ENCODE measurements at places on chromosomes 16 and 17.

GRCh38 chr16:21625026-21625425 lies 25.6 kb downstream of the METTL9 start:
- DNase-seq, result no peak

DNA sequence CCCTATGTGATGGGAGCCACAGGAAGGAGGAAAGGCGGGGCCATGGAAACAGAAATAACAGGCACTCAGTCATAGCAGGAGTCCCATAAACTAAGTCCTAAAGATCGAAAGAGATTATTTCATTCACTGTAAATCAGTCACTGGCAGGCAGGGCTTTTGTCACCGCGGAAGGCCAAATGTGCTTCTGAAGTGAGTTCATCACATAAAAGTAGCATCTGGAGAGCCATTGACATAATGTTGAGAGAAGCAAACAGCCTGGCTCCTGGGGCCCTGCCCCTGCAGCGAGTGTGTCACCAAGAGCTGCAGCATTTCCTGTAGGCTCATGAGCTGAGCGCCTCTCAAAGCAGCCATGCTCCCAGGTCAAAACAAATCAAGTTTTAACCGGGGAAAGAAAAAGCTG lies 476.2 kb downstream of the HAPSTR1 start:
- DNase-seq, result no peak

DNA sequence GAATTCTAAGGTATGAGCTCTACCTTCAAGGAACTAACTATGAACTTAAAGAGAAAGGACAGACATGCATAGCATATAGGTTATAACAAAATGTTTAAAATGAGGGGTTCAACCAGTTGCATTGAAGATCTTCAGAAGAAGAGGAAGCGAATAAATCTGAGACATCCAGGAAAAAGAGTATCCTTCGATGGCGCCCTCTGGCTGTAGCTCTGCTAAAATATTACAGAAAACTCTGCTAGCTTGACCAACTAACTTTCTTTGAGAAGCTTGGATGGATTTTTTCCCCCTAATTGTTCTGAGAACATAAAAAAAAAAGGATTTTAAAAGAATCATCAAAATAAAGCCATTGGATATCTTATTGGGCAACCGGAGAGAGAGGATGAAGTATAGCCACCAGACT lies 659.9 kb upstream of the SOX9 start:
- DNase-seq, result no peak

- DNase-seq, result no peak
Measured at GRCh38 chr16:78211946-78212345, 112.5 kb downstream of the WWOX start.

DNA sequence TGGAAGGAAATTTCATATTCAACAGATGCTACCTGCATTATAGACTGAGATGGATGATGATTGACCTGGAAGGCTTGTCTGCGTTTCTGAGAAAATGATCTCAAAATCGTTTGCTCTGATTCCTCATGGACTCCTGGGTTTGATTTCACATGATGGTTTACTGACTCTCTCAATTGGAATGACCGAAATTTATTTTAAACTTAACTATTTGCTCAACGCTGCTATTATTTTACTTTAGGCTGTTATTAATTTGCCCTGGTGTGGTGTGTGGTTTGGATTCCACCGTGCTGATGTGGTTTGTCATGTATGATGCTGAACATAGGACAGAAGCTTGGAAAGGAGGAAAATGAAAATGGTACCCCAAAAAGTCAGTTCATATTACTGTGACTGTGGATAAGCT lies 37.3 kb upstream of the ELAC2 start:
- DNase-seq, result no peak

DNA sequence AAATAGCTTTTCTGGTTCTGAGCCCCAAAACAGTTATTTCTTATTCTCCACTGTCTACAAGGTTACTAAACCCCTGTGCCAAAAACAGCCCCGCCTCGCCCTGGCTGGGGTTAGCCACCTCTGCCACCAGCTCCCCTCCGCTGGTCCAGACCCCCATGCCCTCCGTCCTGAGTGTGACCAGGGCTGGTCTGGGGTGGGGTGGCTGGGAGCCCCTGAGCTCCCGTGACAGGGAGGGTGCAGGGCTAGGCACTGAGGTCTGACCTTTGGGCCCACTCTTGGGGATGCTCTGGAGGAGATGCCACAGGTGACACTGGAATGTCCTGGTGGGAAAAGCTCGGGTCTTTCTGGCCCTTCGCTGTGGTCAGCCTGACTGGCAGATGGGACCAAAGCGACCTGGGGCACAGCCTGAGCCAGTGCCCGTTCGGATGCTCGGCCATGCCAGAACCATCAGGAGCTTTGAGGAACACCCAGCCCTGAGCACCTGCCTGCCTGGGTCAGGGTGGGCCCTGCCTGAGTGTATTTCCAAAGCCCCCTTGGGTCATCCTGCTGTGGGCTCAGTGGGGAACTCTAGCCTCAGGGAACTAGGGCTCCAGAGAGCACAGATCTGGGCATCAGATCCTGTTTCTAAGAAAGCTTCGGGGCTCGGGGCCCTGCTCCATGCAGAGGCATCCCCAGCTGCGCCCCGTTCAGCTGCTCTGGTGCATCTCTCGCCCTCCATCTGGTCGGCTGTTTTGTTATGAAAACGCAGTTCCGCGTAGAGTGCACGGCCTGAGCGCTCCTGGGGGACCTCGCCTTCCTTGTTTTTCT lies 72.1 kb upstream of the GNG13 start:
- DNase-seq, result no peak

DNA sequence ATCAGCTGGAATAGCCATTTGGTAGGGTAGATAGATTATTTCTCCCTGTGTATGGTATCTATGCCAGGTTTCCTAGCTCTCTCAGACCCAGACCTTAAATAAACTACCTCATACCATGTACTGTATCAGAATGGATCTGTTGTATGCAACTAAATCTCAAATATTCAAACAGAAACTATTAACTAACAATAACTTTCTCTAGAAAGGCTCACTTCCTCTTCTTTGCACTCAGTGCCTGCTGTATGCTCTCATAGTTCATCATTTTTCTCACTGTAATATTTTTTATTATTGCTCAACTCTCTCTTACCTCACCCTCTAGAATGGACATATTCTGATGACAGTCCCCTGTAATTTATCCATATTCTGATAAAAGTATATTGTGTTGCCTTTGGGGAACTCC lies 182.4 kb downstream of the TOX3 start:
- DNase-seq, result no peak

DNA sequence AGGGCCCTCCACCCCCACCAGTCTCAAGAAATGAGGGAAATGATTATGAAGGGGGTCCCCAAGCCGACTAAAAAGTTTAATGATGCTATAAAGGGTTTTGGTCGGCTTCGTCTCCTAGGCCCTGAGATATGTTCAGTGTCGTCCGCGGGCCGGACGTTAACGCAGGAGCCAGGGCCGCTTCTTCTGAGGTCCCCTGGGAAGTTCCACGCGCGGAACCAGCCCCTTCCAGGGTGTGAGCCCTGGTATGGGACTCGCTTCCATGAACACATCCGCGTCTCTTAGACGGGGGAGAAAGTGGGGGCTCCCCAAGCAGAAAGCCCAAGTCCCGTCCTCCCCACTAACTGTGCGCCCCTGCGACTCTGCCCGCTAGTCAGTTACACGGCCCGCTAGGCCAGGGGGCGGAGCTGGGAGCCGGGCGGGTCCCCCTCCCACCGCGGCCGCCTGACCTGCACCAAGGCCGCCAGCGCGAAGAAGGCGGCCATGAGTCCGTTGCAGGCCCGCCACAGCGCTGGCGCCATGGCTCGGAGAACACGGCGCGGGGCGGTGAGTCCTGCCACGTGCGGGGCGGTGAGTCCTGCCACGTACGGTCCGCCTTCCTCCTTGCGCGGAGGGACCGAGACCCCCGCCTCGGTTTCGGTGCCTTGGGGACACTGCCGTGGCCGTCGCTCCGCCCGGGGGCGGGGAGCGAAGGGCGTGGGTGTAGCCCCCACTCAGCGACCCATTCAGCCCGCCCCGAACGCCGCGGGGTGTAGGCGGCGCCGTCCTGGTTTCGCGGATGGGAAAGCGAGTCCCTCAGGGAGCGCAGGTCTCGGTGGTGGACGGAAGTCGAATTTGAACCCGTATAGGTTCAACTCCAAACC lies at the start of gene TMEM220:
TMEM220 (minus strand) TSS at position 690 of the 860 bp plus-strand sequence; CDS start at position 518, 172 bp downstream.
- DNase-seq, result peak; percentile 73

DNA sequence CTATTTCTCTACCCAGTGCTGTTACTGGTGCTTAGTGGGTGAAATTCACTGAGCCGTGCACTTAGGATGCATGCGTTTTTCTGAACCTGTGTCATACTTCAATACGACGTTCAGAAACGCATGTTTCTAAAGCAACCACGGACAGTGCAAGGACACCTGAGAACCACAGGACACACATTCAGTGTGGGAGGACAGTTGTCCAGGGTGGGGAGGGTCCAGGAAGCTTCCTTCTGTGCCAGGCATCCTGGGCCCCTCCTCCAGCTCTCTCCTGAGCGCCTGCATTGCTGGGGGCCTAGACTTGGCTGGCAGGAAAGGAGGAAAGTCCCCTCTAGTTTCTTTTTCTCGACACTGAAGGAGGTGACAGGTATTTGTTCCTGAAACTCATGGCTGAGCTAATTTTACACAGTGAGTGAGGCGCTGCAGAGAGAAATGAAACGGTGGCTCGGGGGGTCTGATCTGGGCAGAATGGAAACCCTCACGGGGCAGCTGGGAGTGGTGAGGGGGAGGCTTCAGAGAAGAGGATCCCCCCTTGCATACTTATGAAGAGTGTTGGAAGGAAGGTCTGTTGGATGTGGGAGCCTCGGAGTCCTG lies 89.9 kb downstream of the IRF8 start:
- no peak for DNase-seq

GRCh38 chr17:338442-339192 lies 14.0 kb downstream of the RPH3AL start:
- DNase-seq, result no peak

DNA sequence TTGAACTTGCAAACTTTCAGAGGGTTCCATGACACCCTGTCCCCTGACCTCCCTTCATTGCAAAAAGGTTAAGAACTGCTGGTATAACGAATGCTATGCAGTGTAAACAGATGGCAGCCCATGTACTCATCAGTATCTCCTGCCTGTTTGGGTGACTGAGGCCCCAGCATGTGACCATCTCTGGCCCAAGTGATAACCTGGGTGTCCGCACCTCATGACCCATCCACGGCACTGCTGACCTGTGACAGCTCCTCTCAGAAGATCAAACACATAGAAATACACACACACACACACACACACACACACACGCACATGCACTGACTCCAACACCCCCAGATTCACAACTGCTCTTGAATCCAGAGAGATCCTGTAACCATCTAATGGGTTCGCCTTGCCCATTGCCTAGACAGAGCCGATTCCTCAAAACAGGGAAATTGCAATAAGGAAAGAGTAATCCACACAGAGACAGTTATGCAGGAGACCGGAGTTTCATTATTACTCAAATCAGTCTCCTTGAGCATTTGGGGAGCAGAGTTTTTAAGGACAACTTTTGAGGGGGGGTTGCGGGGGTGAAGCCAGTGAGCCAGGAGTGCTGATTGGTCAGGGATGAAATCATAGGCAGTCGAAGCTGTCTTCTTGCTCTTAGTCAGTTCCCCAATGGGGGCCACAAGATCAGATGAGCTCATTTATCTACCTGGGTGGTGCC lies 11.3 kb upstream of the PHOSPHO1 start:
- DNase-seq, result no peak

GRCh38 chr16:66277311-66278070 lies 89.0 kb upstream of the CDH5 start:
- no peak for DNase-seq

GRCh38 chr17:82536512-82537201 lies 17.1 kb downstream of the FOXK2 start:
- no peak for DNase-seq

DNA sequence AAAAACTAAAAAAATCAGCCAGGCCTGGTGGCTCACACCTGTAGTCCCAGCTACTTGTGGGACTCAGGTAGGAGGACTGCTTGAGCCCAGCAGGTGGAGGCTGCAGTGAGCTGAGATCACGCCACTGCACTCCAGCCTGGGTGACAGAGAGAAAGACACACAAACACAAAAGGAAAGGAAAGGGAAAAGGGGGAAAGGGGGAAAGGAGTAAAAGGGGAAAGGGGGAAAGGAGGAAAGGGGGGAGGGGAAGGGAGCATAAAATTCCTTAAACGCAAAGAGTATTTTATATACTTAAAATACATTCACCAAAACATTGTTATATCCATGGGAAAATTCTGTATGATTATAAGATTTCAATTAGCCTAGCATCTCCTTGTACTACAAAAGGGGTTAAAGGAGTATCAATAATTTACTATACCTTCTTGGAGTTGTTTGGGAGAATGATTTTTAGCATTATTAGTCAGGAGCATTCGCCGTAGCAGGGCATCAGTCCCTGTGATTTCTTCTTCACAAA lies 17.3 kb upstream of the BRIP1 start:
- no peak for DNase-seq

- no peak for DNase-seq
Measured at GRCh38 chr17:82006468-82007227, 16.0 kb downstream of the CENPX start.

DNA sequence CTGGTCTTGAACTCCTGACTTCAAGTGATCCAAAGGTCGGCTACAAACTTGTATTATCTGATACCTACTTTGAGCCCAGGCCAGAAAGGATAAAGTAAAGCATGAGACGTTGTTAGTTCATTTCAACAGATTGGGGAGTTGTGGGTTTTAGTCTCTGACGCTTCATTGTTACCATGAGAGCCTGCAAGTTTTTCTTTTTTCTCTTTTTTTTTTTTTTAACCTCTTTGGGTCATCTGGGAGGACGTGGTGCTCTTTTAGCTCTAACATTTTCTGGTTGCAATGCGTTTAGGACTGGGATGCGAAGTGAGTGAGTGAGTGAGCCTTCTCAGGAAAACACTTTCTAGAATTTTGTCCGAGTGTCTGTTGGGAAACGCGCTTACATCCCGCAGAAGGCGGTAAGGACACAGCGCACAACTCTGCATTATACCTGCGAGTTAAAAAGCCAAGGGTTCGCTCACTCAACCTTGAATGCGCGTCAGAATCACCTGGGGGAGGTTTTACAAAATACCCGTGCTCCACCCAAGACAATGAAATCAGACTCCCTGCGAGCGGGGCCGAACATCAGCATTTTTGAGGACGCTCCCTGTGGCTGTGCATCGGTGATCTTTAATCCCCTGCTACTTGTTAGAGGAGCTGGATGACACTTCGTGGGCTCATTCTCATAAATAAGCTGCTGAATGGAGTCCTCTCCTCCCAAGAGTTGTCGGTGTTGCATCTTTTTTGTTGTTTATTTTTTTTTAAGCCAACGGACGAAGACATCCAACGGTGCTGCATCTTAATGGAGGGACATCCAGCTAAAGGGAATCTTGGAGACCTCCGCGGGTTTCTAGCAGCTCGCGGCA lies 629 bp upstream of the RNF135 start:
- no peak for DNase-seq

DNA sequence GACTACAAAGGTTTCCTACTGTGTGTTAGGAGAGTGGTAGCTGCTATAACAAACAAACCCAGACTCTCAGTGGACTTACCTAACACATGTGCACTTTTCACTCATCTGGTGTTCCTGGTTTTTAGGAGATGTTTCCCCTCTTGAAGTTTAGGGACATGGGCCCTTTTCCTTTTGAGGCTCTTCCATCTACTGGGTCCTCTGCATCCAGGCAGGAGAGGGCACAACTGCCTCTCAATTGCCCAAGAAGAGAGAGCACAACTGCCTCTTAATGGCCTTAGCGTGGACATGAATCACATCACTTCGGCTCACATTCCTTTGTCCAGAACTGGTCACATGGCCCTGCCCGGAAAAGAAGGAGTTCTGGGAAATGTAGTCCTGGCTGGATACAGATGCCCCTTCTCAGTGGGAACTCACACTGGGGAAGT lies 9.8 kb upstream of the TNRC6C start:
- DNase-seq, result no peak

- DNase-seq, result no peak
Measured at GRCh38 chr17:27569257-27569722, 61.7 kb upstream of the LGALS9 start.
